ENCODE measurements at places on chromosomes 13 and 19.

DNA sequence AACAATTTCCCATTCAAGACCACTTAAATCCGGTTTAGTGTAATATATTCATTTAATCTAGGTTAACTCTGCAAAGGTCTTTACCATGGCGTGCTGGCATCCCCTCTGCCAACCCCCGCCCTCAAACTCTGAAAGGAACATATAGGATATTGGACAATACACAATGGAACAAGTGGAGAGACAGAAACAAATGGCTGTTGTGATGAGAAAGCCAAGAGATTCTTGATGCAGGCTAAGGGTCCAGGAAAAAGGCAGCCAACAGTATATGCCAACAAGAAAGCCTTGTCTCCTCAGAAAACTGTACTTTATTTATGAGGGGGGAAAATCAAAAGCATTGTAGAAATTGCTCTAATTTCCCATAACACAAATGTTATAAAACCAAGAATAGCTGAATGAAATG is 407.3 kb upstream of the SGCG start:
- DNase-seq = no peak

DNA sequence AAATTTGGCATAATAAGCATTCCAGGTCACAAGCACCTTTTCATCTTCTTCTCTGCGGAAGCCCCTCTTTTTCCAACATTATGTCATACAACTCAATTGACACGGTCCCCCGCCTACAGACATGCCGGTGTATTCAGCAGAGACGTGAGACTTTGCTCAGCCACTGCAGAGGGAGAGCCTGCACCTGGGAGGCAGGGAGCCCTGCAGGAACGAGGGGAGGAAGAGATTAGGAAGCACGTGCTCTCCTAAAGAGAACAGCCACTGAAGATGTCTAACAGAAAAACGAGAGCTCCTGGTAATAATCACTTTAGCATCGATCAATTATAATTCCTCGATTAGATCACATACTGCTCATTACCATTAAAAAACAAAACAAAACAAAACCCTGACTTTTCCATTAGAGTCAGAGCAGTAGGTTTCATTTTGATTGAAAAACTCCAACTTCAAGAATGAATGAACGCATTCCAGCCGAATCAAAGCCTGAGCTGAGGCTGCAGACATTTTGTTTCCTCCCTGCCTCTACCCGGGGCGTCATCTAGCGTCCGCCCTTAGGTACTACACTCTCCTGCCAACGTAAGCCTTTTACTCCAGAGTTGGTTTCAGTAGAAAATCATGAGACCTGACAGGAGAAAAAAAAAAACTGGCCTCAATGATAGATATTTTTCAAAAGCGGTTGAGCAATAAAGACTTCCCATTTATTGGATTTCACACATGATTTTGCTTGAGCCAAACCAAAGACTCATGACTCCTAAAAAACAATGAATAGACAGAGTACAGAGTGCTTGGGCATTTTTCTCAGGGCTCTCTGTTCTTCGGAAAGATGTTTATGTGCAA is 194.5 kb downstream of the KATNAL1 start:
- peak; percentile 89 for DNase-seq

GRCh38 chr13:86725105-86725504 is 925.9 kb upstream of the SLITRK6 start:
- no peak for DNase-seq

GRCh38 chr19:46049597-46049996 is 8.8 kb upstream of the IGFL4 start:
- DNase-seq = no peak

- no peak for DNase-seq
Measured at GRCh38 chr19:11434703-11435056, 241 bp downstream of the ODAD3 start.

DNA sequence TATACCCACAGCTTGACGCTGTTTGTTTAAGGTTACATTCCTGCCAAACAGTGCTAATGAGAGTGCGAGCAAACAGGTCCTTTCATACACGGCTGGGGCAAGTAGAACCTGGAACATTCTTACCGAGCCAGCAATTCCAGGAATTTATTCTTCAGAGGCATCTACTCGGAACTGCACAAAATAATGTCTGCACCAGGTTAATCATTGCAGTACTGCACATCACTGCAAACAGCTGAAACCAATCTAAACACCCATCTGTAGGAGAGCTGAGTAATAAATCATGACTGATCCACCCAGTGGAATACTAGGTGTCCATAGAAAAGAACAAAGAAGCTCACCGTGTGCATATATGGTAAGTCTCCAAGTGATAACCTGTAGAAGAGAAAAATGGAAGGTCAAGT is 1.2 kb upstream of the ZNF579 start:
- DNase-seq = peak; percentile 49

GRCh38 chr13:103040006-103040405 is 26.2 kb downstream of the SLC10A2 start:
- DNase-seq = no peak

GRCh38 chr13:41813426-41813825 is 147.5 kb downstream of the VWA8 start:
- DNase-seq = no peak

- no peak for DNase-seq
Measured at GRCh38 chr13:47904241-47904640, 96.8 kb downstream of the SUCLA2 start.

DNA sequence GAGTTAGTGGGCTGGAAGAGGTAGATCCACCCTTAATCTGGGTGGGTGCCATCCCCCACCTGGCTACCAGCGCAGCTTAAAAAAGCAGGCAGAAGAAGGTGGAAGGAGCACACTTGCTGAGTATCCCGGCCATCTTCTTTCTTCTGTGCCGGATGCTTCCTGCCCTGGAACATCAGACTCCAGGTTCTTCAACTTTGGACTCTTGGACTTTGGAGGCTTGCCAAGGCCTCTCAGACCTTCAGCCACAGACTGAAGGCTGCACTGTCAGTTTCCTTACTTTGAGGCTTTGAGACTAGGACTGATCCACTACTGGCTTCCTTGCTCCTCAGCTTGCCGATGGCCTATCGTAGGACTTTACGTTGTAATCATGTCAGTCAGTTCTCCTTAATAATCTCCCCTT is 127.6 kb upstream of the GPC6 start:
- DNase-seq = no peak

DNA sequence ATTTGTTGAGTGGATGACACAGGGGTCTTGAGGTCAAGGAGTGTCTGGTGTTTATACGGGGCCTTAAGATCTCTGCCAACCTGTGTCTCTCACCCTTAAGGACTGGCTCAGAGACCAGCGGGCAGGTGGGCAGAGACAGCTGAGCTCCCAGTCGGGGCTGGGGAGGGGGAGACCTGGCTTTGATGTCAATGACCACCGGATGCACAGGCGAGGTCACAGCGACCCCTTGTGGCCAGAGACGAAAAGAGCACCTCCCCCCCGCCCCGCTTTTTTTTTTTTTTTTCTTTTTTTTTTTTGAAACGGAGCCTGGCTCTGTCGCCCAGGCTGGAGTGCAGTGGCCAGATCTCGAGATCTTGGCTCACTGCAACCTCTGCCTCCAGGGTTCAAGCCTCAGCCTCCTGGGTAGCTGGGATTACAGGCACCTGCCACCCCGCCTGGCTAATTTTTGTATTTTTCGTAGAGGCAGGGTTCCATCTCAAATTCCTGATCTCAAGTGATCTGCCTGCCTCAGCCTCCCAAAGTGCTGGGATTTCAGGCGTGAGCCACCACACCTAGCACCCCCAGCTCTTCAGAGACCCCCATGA is 12.1 kb upstream of the KLK14 start:
- DNase-seq = peak; percentile 35

- DNase-seq = no peak
Measured at GRCh38 chr13:113178070-113178895, 19.8 kb downstream of the PROZ start.

DNA sequence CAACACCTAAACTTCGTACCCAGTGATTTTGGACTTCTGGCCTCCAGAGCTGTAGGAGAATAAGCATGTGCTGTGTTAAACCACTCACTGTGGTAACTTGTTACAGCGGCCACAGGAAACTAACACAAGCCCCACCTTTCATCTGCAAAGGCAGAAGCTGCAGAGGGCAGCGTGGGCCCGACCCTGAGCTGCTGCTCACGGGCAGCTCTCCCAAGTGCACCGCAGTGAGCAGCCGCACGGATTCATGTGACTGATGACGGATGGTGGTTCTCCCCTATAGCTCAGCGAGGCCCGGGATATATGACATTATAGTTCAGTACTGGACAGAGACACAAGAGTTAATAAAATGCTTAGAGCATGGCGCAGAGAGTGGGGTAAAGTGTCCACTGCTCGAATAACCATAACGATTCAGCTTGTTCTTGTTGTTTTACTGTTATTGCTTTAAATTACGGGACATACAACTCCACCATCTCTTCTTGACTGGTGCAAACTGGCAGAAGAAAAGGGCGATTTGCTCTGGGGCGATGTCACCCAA is 21.9 kb downstream of the VRK3 start:
- DNase-seq = no peak

- DNase-seq = no peak
Measured at GRCh38 chr13:68588623-68589022, 1358.5 kb upstream of the PCDH9 start.
